ENCODE measurements at places on chromosomes 1 and 21.

GRCh38 chr1:40352126-40352525, 21.4 kb upstream of the SMAP2 start:
- DNase-seq = no peak

GRCh38 chr1:178870944-178871343, at the start of gene ANGPTL1:
TSS of gene ANGPTL1 (minus strand) at chr1:178871077. CDS start at chr1:178865776, 5,301 bp downstream.
- no peak for DNase-seq

- DNase-seq = no peak
Observed at GRCh38 chr21:43812139-43812821, 22.9 kb downstream of the RRP1 start.

DNA sequence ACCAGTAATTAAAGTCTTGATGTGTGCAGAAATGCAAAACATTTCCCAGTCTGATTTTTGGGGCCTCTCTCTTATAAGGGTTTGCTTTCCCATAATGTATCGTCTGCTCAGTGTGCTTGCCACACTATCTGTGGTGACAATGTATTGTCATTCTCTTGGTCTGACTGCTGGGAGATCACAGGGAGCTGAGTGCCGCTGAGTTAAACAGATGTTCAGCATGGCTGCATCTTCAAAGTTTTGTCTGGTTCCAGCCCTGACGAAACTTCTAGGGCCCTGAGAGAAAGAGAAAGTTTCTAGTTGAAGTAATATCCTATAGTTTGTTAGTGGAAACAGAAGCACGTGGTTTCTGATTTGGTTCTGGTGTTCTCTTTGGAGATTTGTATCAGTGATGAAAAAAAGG, 42.6 kb downstream of the DNM3 start:
- DNase-seq = peak; percentile 15

DNA sequence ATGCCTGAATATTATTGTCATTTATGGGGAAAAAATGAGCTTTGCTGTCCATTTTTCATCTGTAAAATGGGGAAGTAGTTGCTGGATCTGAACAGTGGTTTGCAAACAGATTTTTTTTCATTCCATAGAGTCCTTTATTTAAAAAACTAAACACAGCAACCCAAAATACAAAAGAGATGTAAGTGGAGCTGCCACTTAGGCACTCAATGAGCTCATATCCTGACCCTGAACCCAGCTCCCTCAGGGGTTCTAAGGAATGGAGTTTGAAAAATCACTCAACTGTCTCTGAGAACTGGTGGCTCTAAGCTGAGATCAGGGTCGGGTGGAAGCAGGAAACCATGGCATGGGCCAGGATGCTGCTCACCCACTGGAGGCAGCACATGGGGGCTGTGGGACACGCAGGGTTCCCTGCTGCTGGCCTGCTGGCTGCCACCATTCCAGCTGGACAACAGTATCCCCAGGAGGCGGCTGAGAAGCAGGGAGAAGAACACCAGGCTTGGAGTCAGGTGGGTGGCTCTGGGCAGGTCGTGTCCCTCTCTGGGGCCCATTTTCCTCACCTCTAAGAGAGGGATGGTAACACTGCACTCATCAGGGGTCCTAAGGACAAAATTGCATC, 9.6 kb upstream of the ECE1 start:
- no peak for DNase-seq

DNA sequence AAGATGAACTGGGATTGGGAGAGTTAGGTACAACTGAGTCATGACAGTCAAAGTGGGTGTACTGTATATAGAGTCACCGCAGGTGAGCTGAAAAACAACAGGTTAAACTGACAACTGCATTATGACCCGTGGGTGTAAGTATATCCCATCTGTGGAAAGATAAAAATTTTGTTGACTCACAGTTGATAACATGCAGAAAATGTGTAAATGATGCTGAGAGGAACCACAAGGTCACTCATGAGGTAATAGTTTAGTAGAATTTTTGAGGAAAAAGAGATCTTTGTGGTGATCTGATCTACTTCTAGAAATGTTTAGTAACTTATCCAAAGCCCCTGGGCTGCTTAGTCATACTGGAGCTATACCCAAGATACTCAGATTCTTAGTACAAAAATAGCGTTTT, 838 bp downstream of the OR2C3 start:
- no peak for DNase-seq

GRCh38 chr1:18927082-18927653, 24.8 kb upstream of the ALDH4A1 start:
- DNase-seq = no peak

DNA sequence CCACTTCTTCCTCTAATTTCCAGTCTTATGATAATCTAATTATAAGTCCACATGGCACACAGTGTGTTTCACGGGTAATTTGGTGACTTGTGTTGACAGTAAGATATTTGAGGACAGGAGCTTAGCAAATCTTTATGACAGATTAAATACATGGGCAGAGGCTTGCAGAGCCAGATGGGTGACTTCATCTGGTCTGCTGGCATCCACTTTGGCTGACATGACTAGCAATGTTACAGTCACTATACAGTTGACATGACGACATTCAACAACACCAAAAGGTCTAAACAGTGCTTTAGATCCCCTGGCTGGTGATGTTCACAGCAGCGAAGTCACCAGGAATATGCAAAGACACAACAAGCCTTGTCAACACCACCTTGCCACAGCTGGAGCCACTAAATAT, 147.2 kb downstream of the ETS2 start:
- DNase-seq = no peak

DNA sequence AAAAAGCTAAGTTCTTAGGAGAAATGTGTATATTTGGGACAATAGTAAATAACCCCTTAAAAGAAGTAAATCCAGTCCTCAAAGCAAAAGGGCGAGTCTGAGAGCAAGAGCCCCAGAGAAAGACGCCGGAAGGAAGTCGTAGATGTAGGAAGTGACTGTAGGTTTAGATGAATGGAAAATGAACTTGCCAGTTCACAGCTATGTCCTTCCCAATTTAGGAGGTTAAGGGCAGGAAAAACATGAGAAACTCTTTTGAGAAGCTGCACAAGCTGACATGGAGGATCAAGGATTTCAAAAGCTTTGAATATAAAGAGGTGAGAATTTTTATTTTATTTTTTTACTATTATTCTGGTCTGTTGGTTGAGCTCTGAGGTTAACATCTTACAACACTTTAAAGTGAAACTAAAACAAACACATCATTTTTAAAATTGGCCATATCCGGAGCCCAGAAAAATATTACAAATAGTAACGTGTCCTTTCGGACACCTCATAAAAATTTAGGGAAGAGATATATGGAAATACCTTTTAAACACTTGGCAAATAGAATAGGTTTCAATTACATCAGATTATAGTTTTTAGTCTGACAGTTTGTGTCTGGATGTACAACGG, 1178.6 kb downstream of the MRPL39 start:
- no peak for DNase-seq

DNA sequence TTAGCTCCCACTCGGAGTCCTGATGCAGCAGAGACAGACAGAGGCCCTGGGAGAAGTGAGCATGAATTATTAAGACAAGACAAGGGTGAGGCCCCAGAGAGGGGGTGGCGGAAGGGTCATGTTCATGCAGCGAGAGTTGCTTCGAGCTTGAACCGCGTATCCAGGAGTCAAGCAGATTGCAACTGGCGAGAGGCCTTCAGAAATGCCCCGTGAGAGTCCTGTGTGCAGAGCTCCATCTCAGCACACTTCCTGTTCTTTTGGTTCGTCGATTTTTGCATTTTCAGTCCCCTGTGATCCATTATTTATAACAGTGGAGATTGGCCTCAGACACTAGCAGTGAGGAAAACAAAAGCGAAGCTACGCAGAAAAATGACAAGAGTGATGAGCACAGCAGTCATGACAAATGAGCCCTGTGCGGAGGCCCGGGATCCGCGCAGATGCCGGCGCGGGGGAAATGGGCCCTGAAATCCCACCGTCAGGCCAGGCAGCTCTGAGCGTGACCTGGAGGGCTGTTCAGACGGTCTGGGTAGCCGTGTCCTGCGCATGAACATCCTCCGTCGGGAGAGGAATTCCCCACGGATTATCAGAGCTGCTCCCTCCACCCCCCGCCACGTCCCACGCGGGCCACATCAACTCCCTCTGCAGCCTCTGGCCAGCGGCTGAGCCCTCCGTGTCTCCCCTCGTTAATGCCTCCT, 15.0 kb downstream of the PDE9A start:
- DNase-seq = no peak

- peak; percentile 71 for DNase-seq
Observed at GRCh38 chr1:156705918-156706656, 704 bp upstream of the CRABP2 start.

GRCh38 chr1:108316545-108316944, 72.7 kb upstream of the NBPF4 start:
- no peak for DNase-seq

DNA sequence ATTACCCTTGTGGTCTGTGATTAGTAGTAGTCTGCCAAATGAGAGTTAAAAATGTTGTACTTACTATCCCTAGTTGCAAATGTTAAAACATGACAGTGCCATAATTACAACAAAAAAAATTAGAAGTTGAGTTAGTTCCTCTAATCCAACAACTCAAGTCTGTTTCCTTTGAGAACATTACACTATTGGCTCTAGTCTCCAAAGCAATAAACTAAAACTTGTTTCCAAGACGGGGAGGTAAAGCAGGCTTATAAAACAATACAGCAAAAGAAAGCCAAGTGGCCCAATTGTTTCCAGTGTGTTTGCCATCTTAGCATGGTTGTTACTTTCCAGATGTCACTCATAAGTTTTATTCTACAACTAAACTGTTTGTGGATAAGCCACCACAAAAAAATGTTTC, 11.6 kb downstream of the KYAT3 start:
- DNase-seq = no peak

DNA sequence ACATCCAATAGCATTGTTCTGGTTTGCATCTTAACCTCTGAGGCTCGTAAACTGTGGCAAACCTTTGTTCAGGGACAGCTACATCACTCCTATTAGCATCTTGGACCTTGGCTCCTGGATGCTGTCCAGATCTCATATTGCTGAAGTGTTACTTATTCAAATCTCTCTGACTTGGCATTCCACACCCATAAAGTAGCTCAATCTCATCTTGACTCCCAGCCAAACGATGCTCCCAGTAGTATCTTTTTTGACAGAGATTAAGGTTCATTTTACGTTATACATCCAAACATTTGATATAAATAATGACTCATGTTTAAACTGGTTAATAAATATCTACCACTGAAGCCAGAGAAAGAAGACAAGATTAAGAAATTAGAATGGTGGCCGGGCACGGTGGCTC, 4.4 kb upstream of the FLVCR1 start:
- DNase-seq = no peak

GRCh38 chr21:45996311-45997204, 15.0 kb downstream of the COL6A1 start:
- no peak for DNase-seq

DNA sequence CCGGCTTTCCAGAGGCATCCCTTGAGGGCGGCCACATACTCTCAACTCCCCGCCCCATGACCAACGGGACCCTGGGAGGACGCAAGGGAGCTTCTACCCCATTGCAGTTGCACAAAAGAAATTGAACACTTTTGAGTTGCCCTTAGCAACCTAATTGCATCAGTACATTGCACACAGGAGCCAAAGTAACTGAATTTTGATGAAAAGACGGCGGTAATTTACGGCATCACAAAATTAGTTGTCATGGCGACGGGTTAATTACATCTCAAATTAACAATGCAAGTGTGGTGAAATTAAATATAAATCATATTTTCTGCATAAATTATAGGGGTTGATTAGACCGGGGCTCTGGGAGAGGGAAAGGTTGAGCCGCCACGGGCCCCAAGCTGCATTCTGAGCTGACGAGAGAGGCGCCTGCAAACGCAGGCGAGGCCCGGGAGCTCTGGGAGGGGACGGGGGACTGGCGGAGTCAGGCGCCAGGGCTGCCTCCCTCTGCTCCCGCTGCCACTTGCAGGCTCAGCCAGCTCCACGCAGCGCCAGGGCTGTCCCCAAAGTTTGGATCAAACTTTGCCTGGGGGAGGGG, 61.4 kb downstream of the CASZ1 start:
- no peak for DNase-seq

GRCh38 chr21:35016071-35016470, 33.0 kb downstream of the RUNX1 start:
- DNase-seq = no peak

DNA sequence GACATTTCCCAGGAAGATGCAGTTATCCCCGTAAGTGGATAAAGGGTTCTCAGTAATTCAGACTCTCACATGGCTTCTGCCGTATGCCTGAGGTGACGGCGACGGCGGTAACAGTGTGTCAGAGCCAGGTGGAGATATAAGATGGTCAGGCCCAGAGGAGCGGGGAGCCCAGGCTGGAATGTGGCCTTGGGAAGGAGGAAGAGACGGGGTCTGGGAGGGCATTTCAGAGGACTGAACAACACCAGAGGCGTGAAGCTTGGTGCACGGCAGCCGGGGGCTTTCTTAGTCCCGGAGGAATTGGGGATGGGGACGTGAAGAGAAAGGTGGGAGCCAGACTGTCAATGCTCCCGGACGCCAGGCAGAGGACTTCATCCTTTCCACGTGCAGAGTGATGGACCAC, 1.0 kb downstream of the RER1 start:
- DNase-seq = no peak

- DNase-seq = no peak
Observed at GRCh38 chr1:26493267-26493666, 21.0 kb downstream of the HMGN2 start.
